ENCODE measurements at places on chromosomes 11 and 22.

GRCh38 chr11:134911514-134912180, 499.6 kb upstream of the B3GAT1 start:
- DNase-seq = no peak

GRCh38 chr22:30880847-30881246, 87.7 kb downstream of the MORC2 start:
- DNase-seq = no peak

DNA sequence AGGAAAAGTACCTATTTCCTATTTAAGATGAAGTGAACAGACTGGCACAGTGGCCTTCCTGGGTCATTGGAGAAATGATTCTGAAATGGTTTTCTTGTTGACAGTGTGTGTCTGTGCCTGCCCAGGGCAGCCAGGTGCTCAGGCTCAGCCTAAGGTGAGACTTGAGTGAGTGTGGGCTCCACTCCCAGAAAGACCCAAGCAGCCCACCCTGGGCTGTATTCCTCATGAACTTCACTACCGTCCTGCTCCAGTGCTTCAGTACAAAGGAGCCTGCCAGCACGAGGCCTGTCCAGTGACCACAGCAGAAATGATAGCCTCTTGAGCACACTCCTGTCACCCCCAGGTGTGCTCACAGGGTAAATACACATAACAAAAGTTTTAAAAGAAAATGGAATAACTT, 49.5 kb downstream of the GAB4 start:
- DNase-seq = no peak

DNA sequence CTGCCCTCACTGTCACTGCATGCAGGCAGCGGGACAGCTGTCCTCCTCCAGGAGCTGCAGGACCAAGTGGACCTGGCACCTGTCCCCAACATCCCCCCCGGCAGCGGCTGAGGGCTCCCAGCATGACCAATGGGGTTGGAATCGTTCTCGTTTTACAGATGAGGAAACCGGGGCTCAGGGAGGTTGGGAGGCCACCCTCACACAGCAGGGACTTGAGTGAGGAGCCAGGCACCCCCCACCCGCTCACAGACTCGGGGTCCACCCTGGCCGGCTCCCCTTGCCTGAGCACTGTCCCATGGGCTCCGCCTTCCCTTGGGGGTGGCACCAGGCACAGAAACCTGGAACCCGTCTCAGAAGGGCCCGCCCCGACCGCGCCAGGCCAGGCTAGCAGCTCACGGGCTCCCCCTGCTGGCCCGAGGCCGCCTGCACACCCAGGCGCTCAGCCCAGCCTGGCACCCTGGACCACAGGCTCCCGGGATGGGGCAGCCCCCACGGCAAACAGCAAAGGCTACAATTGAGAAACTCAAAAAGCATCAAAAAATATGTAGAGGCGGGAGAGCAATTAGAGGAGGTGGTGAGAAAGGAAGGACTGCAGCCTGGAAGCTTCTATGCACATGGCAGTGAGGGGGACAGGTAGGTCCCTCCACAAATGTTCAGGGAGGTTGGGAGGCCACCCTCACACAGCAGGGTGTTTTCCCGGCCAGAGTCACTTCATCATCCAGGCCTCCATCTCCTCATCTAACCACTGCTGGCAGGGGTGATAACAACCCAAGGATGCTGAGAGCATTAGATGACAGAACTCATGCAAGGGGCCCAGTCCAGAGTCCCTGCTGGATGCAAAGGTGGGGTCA, 12.8 kb downstream of the MACROD1 start:
- peak; percentile 59 for DNase-seq

GRCh38 chr11:95404370-95404769, 173.4 kb upstream of the SESN3 start:
- peak; percentile 34 for DNase-seq

GRCh38 chr11:1946812-1947484, at the start of gene MRPL23:
TSS of gene MRPL23 (plus strand) at chr11:1947332. CDS start at chr11:1947363, 31 bp downstream.
- no peak for DNase-seq

DNA sequence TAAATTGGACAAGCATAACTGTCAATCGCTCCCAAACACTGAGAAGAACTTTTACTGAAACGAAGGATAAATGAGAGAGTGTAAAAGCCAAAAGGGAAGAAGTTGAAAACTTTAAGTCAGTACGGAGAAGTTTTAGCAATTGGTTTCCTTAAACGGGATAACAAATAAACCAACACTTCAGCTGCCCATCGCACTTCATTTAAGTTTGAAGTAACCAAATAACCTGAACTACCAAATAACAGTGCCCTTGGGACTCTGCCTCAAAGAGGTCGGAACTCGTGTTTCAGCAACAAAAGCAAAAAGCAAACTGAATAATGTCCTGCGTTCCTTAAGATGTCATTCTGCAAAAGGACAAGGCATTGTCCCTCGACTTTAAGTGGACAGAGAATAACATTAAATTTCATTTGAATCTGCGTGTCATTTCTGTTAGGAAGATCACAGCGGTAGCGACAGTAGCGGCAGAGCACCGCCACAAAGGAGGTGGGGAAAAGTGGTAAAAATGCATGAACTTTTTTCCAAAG, 127.0 kb upstream of the C11orf58 start:
- no peak for DNase-seq

DNA sequence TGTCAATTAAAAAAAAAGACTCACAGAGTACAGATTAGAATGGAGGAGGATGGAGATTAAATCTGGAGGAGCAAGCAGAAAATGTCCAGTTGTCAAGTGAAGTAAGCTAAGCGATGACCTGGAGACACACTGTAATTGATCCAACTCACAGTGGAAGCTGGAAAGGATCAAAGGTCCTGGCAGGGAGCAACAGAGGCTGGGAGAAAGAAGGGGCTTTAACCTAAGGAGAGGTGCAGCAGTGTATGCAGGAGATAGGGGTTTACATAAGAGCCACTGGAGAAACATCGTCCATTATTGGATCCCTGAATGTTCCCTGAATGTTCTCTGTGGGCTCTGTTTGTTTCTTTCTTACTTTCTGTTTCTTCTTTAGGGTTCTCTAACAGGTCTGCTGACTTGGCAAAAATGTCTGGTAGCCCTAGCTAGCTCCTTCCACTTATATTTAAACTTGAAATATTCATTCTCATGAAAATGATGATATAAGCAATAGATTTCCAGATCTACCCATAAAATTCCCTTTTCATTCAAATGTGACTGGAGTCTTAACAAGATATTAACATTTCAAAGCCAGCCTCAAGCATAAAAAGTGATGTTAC, 30.1 kb upstream of the CAT start:
- DNase-seq = no peak

DNA sequence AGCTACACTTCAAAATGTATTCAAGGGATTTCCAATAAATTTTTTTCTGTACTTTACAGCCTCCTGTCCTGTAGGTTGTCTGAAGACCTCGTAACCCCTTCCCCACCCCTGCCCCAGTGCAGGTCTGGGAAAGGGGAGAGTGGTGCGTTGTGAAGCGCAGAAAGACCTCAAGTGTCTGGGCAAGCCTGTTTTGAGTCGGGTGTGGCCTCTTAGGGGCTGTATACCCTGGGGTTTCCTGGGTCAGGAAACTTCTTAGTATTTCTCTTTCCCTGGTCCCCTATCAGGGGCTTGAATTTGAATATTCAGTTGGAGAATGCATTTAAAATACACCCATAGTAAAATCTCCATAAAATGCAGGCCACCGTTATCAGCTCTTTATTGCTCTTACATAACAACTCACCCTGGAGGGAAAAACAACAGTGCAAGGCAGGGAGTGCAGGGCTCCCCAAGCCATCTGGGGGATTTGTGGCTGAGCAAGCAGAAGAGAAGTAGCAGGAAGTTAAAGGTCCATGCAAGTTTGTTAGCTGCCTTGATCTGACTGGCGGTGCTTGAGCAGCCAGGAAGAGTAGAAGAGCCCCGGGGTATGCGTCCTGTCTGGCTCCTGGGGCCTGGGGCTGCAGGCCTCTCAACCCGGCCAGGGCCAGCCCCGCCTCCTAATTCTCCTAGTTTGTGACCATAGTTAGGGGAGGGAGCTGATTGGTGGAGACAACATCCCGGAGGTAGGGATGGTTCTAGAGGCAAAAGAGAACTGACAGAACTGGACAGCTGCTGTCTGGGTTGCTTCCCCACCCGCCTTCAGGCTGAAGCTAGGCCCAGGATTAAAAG, 25.7 kb downstream of the ARHGAP1 start:
- DNase-seq = peak; percentile 55

- no peak for DNase-seq
Observed at GRCh38 chr11:40149721-40150120, 1309.7 kb downstream of the LRRC4C start.

GRCh38 chr22:39574779-39575551, 4.4 kb downstream of the CACNA1I start:
- peak; percentile 71 for DNase-seq

- no peak for DNase-seq
Observed at GRCh38 chr11:1838426-1839144, at the start of gene TNNI2. TSS of gene TNNI2 (plus strand) at chr11:1838981. CDS start at chr11:1839697, 716 bp downstream.

GRCh38 chr11:61922539-61922938, 5.2 kb upstream of the RAB3IL1 start:
- peak; percentile 82 for DNase-seq

- DNase-seq = no peak
Observed at GRCh38 chr22:48803171-48803947, 1024.3 kb downstream of the BRD1 start.

DNA sequence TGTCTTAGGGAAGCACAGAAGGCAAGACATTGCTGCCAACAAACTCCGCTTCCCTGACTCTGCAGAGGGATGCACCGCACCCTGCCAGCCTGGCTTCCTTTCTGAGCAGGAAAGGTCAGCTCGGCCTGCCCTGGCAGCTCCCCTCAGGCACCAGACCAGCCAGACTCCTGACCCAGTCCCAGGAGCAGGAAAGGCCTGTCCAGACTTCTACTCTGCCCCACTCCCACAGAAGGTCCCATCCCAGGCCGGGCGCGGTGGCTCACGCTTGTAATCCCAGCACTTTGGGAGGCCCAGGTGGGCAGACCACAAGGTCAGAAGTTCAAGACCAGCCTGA, 17.7 kb downstream of the ARRB1 start:
- no peak for DNase-seq

DNA sequence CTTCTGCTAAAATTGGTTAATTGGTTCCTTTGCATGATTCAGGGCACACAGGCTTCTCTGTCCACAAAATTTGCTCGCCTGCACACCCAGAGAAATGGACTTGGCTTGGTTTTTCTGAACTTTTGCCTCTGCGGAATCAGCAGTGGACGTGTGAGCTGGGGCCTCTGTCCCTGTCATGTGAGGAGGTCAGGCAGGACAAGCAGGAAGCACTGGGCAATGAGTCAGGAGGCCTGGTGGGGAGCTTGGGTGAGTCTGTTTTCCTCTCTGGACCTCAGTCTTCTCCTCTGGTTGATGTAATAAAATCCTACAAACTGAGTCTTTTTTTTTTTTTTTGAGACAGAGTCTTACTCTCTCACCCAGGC, 10.4 kb upstream of the CELSR1 start:
- no peak for DNase-seq

GRCh38 chr22:31533374-31533773, 37.0 kb downstream of the SFI1 start:
- DNase-seq = no peak

DNA sequence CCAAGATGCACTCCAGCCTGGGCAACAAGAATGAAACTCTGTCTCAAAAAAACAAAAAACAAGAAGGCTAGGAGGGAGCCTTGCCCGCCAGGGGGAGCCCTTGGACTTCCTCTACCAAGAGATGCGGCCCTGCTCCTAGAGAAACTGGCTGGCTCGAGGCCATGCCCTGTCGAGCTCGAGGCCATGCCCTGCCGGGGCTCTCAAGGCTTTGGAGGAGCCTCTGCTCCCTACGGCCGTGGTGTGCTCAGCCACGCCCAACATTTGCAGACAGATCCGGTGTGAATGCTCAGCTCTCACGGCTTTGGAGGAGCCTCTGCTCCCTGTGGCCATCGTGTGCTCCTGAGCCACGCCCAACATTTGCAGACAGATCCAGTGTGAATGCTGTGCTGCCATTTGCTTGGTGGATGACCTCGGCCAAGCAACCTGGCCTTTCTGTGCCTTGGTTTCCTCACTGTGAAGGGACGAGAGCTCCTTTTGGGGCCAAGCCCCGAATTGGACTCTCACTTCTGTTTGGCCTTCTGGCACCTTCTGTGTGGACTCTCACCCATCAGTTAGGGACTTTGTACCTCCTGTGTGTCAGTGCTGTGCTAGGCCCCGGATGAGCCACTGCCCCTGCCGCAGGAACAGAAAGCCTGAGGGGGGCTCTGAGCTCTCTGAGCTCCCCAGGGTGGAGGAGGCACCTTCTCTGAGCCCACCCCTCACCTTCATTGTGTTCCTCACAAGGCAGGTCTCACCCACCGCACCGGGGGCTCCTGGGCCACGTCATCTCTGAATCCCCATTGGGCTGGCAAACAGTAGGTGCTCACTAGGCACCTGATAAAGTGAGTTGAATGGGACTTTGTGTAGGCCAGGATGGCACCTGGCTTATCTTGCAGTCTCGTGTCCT, 14.1 kb downstream of the C11orf24 start:
- DNase-seq = peak; percentile 98

- DNase-seq = no peak
Observed at GRCh38 chr11:16167706-16168487, 188.4 kb downstream of the SOX6 start.

DNA sequence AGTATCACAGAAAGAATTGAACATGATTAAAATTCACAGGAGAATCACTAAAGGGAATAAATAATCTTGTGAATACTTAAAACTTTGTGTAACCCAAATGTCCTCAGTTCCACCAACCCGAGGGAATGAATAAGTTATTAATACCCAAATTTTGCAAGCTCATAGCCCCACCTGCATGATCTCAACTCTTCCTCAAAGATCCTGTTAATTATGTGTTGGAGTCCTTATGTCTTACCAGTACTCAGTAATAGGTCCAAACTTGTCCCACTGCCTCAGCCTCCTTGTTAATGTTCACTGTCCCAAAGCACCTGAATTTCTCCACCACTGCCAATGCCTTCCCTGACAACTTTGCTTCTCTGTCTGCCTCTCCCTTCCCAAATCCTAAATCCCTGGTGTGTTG, 46.1 kb upstream of the ME3 start:
- DNase-seq = no peak

- peak; percentile 25 for DNase-seq
Observed at GRCh38 chr22:45006964-45007390, 2.8 kb downstream of the PHF21B start.

DNA sequence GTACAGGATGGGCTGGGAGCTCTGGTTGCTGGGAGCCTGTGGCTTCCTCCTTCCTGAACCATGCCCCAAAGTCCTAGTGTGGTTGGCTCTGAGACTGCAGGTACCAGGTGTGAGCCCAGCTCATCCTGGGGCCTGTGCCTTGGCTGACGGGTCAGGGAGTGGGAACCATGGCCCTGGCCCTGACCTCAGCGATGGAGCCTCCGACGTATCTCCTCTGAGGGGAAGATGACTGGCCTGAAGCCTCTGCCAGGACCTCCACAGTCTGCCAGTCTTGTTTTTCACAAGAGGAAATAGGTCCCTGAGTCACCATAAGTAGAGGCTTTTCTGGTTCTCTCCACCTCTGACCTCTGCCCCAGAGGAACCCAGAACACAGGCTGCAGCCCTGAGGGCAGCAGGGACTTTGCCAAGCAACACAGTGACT, 3.4 kb downstream of the RCE1 start:
- no peak for DNase-seq

GRCh38 chr11:69781241-69781640, 6.1 kb upstream of the FGF4 start:
- no peak for DNase-seq

- no peak for DNase-seq
Observed at GRCh38 chr11:67998150-67999045, 5.5 kb downstream of the UNC93B1 start.

Data from BE2C (cell line).